ENCODE measurements at places on chromosomes 7 and 10.

DNA sequence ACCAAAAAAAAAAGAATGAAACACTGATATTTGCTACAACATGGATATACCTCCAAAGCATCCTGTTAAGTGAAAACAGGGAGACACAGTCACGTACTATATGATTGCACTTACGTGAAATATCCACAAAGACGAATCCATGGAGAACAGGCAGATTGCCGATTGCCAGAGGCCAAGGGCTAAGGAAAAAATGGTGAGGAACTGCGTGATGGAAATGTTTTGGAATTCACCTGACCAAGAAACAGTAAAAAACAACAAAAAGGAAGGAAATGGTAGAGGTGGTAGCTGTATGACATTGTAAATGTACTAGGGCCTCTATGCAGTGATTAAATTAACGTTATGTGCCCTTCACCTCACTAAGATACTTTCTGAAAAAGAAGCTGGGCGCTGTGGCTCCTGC lies 44.1 kb upstream of the GTF2IRD1 start:
- DNase-seq = no peak

- DNase-seq = no peak
Measured at GRCh38 chr10:60677531-60678129, 100.6 kb upstream of the CDK1 start.

GRCh38 chr10:13659887-13660550 lies 73.3 kb downstream of the PRPF18 start:
- DNase-seq = peak; percentile 51

GRCh38 chr7:27134392-27134791 lies 3.8 kb upstream of the HOXA4 start:
- no peak for DNase-seq

GRCh38 chr7:92809760-92810573 lies 26.4 kb downstream of the CDK6 start:
- no peak for DNase-seq

DNA sequence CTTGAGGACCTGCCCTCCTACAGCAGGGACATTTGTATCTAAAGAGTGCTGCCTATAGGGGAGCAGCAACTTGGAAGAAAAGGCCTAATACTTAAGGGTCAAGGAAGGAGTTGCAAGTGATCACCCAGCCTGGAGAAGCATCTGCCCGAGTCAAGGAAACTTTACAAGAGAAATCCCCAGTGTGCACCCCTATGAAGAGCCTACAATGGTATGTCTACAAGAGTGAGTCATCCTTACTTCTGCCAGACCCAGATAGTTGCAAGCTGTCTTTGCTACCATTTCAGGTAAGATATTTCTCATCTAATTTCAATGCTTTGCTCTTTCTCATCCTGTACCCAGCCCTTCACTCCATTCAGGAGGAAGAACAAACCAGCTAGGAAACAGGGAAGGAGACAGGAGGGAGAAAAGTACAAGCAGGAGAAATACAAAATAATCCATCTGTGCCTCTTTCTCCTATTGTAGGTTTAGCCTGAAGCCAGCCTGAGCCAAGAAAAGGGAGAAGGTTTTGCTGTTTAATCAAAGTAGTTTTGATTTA lies 34.4 kb upstream of the AGR3 start:
- DNase-seq = no peak

- DNase-seq = no peak
Measured at GRCh38 chr10:19048489-19048888, at the start of gene MALRD1. Gene MALRD1 (plus strand): TSS chr10:19048801. CDS start chr10:19048939, 138 bp downstream.

- no peak for DNase-seq
Measured at GRCh38 chr10:130898381-130898780, 413.1 kb downstream of the TCERG1L start.
